Stimulated activated CD8-positive, alpha-beta memory T cell treated with anti-CD3 and anti-CD28 coated beads, Interleukin-4, amount 100 ng/mL, for 1 hour (primary cell): ENCODE measurements at places on chromosomes 5 and 9.

GRCh38 chr5:17157294-17157693, 60.1 kb upstream of the BASP1 start:
- DNase-seq, result no peak

DNA sequence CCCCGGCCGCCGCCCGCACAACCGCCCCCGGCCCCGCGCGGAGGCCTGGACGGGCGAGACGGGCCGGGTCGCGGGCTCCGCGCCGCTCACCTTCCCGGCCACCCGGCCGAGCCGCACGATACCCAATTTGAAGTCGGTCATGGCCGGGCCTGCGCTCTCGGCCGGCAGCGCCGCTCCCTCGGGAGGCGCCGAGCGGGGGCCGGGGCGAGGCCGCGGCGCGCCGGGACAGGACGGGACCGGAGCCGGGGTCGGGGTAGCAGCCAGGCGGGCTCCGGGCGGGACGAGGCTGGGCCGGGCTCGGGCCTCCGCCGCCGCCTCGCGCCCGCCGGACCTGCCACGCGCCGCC, 216 bp downstream of the ZMYND19 start:
- DNase-seq, result no peak

GRCh38 chr5:150197476-150197875, 7.6 kb downstream of the SLC6A7 start:
- DNase-seq, result no peak

DNA sequence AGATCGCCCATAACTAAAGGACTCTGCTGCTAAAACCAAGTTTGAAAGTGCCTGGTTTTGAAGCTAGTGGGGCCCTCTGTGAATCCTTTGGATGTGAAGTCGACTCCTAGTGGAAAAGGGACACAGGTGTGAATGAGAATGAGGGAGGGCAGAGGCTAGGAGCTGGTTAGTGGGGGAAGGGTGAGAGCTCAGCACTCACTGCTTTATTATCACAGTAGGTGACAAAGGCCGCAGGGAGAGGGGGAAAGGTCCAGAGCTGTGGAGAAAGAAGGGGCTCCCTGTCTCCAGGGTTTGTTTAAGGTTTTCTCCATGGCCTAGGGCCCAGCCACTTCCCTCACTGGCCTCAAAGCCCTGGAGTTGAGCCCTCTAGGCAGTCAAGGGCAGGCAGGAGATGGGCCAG, 3.5 kb downstream of the HDHD3 start:
- no peak for DNase-seq

DNA sequence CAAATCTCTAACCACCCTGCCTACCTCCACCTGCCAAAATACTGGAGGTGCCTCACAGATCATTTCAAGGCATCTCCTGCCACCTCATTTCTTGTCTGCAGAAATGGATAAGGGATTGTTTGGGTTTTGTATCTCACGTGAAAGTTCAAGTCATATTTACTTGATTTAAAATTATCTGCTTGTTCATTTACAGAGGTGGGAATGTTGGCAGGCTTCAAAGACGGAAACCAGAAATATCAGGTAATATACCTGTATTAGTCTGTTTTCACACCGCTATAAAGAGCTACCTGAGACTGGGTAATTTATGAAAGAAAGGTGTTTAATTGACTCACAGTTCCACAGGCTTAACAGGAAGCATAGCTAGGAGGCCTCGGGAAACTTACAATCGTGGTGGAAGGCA, 85.4 kb downstream of the CAAP1 start:
- no peak for DNase-seq
